CD4-positive, alpha-beta T cell treated with Interferon alpha-2 for 1 hour (primary cell): ENCODE measurements at places on chromosomes 1 and 21.

- no peak for DNase-seq
These were observed 100.7 kb downstream of the BARHL2 start for GRCh38 chr1:90616395-90616794.

DNA sequence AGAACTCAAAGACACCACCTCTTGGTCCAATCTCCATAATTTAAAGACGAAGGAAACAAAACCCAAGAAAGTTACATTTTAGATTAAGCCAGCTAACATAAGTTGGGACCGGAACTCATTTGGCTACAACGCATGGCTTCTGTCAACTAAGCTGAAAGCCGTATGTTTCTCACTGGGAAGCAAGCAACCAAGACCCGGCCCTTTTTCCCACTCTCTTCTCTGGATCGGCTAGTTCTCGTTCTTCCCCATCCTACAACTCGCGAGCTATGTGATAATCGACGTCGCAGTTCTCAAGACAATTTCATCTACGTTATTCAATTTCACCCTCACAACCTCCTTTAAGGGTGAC, 601 bp downstream of the CCT8 start:
- DNase-seq, result no peak

DNA sequence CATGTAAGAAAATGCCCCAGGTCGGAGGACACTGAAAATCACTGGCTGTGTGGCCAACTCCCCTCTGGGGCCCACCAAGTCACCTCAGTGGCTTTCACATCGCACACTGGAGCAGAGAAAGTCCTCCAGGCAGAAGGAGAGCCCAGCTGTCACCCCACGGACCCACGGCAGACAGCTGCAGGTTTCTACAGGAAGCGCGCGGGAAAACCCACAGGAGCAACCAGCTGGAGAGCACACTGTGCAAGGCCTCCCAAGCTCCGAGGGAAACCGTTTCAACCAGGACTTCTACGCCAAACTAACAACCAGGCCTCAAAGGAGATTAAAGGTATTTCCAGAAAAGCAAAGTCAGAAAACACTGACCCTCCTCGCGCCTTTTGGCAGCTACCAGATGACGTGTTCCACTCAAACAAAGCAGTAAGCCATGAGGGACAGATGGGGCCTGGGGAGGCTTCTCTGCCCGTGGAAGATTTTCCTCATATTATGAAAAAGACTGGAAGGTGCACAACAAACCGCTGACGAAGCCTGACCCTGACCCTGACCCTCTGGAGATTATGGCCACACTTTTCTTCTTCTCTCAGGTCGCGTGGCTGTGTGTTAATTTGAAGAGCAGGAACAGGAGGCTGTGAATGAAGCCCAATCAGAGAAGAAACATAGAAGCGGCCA, 21.0 kb downstream of the WDR4 start:
- no peak for DNase-seq

DNA sequence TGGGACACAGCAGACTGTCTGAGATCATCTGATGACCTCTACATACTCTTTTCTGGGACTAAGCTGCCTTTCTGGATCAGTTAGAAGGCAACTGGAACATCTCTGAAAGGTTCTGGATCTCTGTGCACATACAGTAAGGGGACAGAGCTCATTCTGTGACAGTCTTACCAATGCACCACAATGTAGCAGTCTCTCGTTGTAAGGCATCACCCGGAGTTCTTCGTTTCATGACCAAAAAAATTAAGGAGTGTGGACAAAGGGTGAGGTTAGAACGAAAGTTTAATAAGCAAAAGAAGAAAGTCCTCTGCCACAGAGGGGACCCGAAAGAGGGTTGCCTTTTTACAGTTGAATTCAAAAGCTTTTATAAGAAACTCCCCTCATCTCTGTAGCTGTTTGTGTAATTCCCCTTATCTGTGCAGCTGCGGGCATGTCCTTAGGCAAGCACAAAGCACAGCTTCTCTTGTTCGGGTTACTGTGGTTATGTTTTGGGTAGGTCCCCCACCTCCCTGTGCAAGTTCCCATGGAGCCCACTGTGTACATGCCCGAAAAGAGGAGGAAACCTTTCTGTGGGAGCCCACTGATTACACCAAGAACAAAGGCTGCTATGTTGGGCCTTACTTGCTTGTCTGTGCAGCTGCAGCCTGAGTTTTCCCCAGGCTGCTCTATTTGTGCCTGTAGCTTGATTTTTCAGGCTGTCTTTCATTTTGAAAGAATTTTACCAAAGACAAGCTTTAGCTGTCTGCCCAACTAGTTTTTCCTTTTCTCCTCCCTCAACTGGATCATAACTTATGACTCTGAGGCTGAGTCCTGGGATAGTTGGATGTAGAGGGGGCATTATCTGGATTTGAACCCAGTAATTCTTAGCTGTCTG, 53.1 kb upstream of the CACNA1E start:
- no peak for DNase-seq

DNA sequence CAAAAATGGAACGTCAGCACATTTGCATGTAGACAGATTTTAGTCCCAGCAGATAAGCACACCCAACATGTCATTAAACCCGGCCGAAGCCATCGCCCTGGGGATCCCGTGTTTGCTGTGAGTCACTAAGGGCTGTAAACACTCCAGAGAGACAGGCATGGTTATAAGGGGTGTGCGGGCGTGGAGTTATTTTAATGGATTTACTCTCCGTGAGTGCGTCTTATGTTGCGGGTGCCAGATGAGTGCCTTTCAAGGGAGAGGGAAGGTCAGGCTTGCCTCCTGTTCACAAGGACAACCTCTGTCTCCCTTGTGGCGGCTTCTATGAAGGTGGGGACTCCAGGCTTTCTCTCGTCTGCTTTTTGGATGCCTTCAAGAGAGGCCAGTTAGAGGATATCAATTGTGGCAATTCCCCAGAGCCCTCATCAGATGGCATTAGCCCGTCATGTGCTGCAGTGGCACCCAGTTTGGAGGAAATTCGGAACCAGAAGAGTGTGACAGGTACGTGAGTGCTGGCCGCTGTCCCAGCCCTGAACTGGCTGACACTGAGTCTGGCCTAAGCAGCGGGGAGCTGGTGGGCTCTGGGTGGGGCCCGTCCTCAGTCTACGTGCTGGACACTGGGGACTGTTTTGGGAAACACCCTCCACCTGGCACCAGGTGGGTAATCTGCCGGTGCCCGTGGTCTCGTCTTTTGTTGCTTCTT, 223.8 kb upstream of the TMEM51 start:
- no peak for DNase-seq

GRCh38 chr1:183150445-183150844, 35.6 kb upstream of the LAMC2 start:
- DNase-seq, result no peak

- DNase-seq, result peak; percentile 33
These were observed 34.3 kb upstream of the RAP1GAP start for GRCh38 chr1:21703318-21703963.

- no peak for DNase-seq
These were observed 254.9 kb upstream of the CACYBP start for GRCh38 chr1:174744886-174745285.

GRCh38 chr21:17359781-17360180, 153.1 kb upstream of the CXADR start:
- no peak for DNase-seq

- DNase-seq, result no peak
These were observed 94.1 kb downstream of the CACHD1 start for GRCh38 chr1:64563958-64564565.

DNA sequence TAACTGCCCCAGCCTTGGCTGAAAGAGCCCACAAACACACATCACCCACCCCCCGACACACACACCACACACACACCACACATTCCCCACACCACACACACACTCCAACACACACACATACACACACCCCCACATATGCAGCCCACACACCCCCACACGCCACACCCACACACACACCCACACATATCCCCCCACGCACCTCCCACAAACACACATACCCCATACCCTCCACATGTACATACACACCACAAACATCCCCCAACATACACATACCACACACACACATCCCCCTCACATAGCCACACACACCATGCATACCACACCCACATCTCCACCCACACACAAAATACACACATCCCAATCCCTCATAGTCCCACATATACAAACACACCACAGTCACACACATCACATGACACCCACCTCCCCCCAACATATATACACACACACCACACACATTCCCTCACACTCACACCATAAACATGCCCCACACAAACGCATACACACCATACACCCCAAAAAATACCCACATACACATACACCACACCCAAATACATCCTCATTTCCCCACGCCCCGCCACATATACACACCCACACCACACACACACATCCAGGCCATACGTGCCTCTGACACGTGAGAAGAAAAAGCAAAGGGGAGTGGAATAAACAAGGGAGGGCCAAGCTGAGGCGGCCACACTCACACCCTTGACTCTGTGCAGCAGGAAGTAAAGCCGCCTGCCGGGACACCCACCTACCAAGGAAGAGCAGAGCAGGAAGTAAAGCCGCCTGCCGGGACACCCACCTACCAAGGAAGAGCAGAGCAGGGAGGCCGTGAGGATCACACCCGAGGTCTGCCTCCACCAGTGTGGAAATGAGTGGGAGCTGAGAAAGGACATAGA, 53.7 kb downstream of the HSF2BP start:
- no peak for DNase-seq
